ENCODE measurements at places on chromosomes 5 and 9.

- H3K4me3 ChIP-seq, result no peak overlapping the region
- no peak for DNase-seq
- peaks cover 12% of the 10 kb centered on the region for H3K4me1 ChIP-seq
- H3K27me3 ChIP-seq, result no peaks in the 10 kb centered on the region
Measured at GRCh38 chr9:114369216-114370130, 18.3 kb downstream of the AKNA start.

DNA sequence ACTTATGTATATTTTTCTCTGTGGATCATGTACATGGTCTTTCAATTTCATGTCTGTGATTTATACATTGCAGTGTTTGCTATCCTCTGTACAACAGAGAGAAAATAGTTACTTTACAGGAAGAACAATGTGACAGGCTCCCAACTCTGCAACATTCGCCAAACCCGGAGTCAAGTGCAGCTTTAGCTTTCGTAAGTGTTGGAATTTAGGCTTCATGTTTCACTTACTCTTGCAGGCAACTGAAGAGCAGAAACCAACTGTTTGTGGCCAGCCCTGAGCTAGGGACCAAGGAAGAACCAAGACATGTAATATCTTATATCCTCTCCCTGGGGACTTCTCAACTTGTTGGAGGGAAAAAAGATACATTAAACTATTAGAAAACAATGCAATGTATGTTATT lies 147.9 kb downstream of the C5orf15 start:
- H3K4me3 ChIP-seq, result no peak overlapping the region
- no peaks in the 10 kb centered on the region for H3K36me3 ChIP-seq
- no peaks in the 10 kb centered on the region for H3K27me3 ChIP-seq
- no peaks in the 10 kb centered on the region for H3K4me1 ChIP-seq

GRCh38 chr5:95892784-95893354 lies 68.8 kb downstream of the ELL2 start:
- H3K36me3 ChIP-seq, result peaks cover 4% of the 10 kb centered on the region
- H3K4me1 ChIP-seq, result no peaks in the 10 kb centered on the region
- H3K27ac ChIP-seq, result no peak overlapping the region
- DNase-seq, result no peak
- H3K27me3 ChIP-seq, result no peaks in the 10 kb centered on the region
- H3K4me3 ChIP-seq, result no peak overlapping the region

- no peak overlapping the region for H3K27ac ChIP-seq
- no peaks in the 10 kb centered on the region for H3K36me3 ChIP-seq
- no peak for DNase-seq
- H3K4me3 ChIP-seq, result no peak overlapping the region
- H3K4me1 ChIP-seq, result peaks cover 11% of the 10 kb centered on the region
Measured at GRCh38 chr5:149188383-149188782, 47.1 kb downstream of the ABLIM3 start.

DNA sequence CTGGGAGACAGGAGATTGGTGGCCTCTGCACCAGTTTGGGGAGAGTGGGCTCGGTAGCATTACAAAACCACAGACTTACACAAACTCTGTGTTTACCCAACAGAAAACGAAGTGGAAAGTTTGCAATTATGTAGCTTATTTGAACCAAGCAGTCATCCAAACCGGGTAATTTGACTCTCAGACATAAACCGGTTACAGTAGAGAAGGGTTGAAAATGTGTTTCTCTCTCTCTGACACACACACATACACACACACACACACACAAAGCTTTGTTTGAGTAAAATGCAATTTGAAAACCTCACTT lies 97.1 kb upstream of the ZNF608 start:
- no peaks in the 10 kb centered on the region for H3K27me3 ChIP-seq
